ENCODE measurements at places on chromosomes 11 and 22.

- no peak for DNase-seq
These were observed 14.8 kb downstream of the PKNOX2 start for GRCh38 chr11:125179346-125179745.

DNA sequence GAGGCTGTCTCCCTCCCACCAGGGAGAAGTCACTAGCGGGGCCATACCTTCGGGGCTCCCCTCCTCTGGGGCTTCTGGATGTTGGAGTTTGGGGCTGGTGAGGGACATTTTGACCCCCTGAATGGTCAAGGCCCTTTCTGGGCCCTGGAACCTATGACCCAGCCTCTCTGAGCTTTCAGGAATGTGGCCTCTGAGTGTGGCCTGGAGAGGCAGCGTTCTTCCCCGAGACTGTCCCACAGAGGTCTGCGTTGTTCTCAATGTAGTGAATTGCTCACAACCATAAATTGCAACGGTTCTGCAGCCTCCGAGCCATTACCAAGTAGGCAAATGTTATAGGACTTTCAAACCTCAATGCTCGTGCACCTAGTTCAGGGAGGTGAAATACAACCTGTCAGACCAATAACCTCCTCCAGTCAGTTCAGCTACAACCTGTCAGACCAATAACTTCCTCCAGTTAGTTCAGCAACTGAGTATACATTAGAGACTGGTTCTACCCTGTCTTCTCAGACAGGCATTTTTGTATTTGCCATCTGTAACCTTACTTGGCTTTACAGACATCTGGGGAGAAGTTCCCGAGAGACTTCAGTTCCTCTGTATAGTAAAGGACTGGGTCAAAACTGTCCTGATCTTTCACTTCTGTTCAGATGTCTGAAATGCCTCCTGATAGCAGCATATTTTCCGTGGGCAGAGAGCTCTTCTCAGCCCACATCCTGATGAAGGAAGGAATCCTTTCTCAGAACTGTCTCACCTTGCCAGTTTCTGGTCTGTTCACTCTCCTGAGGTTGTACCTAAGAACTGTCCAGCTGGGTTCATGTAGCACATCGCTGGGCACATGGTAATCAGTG, 34.2 kb downstream of the MICAL2 start:
- no peak for DNase-seq

DNA sequence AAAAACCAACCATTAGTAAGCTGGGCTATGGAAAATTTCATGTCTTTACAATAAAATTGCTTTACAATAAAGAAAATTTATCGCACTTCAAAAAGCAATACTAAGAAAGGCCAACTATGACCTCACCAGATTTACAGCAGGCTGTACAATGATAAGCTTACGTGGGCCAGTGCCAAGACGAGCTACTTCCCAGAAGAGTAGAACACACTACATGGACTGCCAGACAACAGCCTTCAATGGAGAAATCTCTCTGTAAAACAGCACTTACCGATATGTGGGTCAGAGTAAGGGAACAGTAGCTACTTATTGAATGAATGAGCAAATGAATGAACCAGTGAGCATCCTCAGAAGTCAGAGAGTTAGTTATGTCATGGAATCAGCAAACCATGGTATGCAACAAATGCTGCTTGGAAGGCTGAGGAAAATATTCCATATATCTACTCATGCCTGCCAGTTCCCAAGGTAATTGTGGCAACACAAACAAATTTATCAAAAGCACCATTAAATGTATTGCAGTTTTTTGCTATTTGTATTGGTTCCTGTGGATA, 74.4 kb downstream of the SLC36A4 start:
- DNase-seq: no peak

DNA sequence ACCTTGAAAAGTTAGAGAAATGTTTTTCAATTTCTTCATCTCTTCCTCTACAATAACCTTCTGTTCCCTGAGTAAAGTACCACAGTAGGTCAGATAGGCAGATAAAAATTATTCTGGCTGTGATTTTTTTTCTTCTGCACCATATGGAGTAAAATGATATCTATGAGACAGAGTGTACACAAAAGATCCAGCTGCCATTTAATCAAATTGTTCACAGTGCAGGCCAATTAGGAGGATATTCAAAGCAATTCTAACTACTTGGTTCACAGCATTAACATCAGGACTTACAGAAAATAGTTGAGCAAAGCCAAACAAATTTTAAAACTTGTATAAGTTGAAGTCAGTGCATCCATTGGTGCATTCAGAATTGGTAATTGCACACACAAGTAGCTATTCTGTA, 147.9 kb upstream of the LUZP2 start:
- DNase-seq: no peak

GRCh38 chr11:123216249-123216648, 21.2 kb upstream of the CLMP start:
- no peak for DNase-seq

GRCh38 chr22:32204856-32205722, at the start of gene RFPL2:
Gene RFPL2 (minus strand): TSS chr22:32205073. CDS start chr22:32202451, 2,622 bp downstream.
- peak; percentile 42 for DNase-seq

DNA sequence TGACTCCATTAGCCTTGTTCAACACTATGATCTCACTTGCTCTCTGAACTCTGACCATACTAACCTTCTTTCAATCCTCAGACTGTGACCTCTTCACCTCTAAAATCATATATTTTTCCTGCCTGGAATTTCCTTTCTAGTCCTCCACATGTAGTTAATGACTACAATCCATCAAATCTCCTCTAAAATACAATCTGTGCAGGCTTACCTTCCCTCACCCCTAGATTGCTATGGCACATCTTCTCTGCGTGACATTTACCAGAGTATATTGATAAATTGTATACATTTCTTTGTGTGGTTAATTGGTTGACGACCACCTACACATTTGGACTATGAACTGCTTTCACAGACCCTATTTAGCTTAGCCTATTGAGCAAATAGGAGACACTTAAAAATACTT, 1330.2 kb upstream of the TENM4 start:
- no peak for DNase-seq

GRCh38 chr11:15199693-15200092, 85.0 kb downstream of the INSC start:
- DNase-seq: no peak

GRCh38 chr11:133905677-133906156, 51.1 kb downstream of the IGSF9B start:
- DNase-seq: no peak
